ENCODE measurements at places on chromosomes 7 and 10. TPM values are rescaled to one million over a fixed set of nuclear protein-coding genes. Genes with fewer than 3 reads are reported as not detected.

DNA sequence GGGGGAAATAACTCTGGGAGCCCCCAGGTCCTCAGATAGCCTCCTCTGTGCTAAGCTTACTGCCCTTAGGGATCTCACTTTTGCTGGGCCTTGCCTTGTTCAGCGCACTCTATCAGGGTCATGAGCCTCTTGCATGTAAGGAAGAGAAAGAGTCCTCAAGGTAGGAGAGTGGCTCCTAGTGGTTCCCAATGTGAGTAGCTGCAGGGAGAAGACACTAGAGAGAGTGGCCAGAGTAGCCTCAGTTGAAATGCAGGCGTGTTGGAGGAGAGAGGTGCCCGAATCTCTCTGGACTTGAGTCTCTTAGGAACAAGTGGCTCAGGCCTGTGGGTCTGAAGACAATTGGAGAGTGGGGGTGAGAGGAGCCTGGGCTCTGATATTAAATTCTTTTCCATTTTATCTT, 94.3 kb upstream of the SORCS3 start:
- no peak for DNase-seq

DNA sequence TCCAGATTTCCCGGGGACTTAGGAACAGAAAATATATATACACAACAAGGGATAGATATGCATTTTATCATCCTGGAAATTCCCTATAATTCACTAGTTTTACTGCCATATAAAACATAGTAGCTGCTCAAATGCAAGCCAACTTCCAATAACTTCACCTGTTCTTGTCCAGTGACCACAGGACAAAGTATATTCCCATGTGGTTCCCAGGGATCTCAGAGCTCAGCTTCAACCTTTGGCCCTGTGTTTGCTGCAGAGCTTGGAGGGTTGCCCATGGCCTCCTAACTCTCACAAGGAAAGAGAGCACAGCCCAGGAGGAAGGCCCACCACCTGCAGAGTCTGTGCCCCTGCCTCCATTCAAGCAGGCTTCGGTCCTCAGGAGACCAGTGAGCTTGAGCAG, 4.5 kb upstream of the DRGX start:
- DNase-seq, result no peak

- no peak for DNase-seq
These were observed 144.4 kb upstream of the CELF2 start for GRCh38 chr10:10873289-10873688.

- no peak for DNase-seq
These were observed 98.2 kb downstream of the FAM204A start for GRCh38 chr10:118243907-118244306.

DNA sequence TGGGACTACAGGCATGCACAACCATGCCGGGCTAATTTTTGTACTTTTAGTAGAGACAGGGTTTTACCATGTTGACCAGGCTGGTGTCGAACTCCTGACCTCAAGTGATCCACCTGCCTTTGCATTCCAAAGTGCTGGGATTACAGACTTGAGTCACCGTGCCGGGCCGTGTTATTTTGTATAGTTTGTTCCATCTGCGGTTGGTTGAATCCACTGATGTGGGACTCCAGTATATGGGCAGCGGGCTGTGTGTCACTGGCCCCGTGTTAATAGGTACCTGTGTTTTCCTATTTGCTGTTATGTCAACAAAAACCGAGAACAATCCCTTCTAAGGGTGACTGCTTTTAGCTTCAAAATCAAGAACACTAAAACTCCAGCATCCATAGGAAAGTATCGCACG, 297.6 kb upstream of the PITRM1 start:
- DNase-seq, result no peak

GRCh38 chr10:122953902-122954730, at the start of gene C10orf88:
TSS of gene C10orf88 (minus strand) at chr10:122954227. CDS start at chr10:122954178, 49 bp downstream.
- DNase-seq, result peak; percentile 78

The GATA3 gene
- 3.2 TPM for total RNA-seq

Data from epithelial cell of proximal tubule (primary cell).